Epithelial cell of alveolus of lung (primary cell): ENCODE measurements at places on chromosomes 2 and 18. TPM values are rescaled to one million over a fixed set of nuclear protein-coding genes. Genes with fewer than 3 reads are reported as not detected.

MROH2A gene
- not detected in 2 replicates for total RNA-seq

MTCL1 gene
- total RNA-seq: 13.4 and 15.1 TPM in 2 replicates

SP5 gene
- total RNA-seq: not detected in 2 replicates

SERPINB3 gene
- under 0.01 TPM in 1 of 2 replicates, not detected in the other for total RNA-seq

GPR45 gene
- not detected in 2 replicates for total RNA-seq

CDK15 gene
- total RNA-seq: 0.24 and 0.91 TPM in 2 replicates

GALR1 gene
- total RNA-seq: not detected in 2 replicates

GPBAR1 gene
- total RNA-seq: 0.26 and 0.88 TPM in 2 replicates
